Uterine smooth muscle cell (primary cell): ENCODE measurements at places on chromosomes 5 and 9. TPM values are rescaled to one million over a fixed set of nuclear protein-coding genes. Genes with fewer than 3 reads are reported as not detected.

Gene ZNF883
- 1.2 and 2.2 TPM in 2 replicates for total RNA-seq

Gene AFAP1L1
- 7.5 and 8.3 TPM in 2 replicates for total RNA-seq

Gene PCDHAC1
- total RNA-seq, result 0.11 and 0.25 TPM in 2 replicates

Gene PCDHGA10
- 4.9 and 5.2 TPM in 2 replicates for total RNA-seq

Gene STPG3
- total RNA-seq, result not detected in 2 replicates

Gene UBE2QL1
- total RNA-seq, result 0.11 and 0.37 TPM in 2 replicates

Gene BRINP1
- total RNA-seq, result 2.3 and 4.0 TPM in 2 replicates

Gene RETREG1
- total RNA-seq, result 4.3 and 6.6 TPM in 2 replicates

Gene HRH2
- total RNA-seq, result not detected in 2 replicates

Gene NRG2
- 0.37 and 0.77 TPM in 2 replicates for total RNA-seq

Gene NOTCH1
- total RNA-seq, result 10.7 and 24.4 TPM in 2 replicates

Gene TNFSF15
- total RNA-seq, result 3.0 and 3.4 TPM in 2 replicates

Gene ANGPTL2
- total RNA-seq, result 24.1 and 89.6 TPM in 2 replicates

Gene IL17B
- 0.22 TPM in 1 of 2 replicates, not detected in the other for total RNA-seq

Gene C1QTNF2
- 1.1 and 2.0 TPM in 2 replicates for total RNA-seq

Gene CHSY3
- 3.8 and 5.5 TPM in 2 replicates for total RNA-seq

Gene MTRR
- 30.7 and 46.1 TPM in 2 replicates for total RNA-seq

Gene BTNL8
- total RNA-seq, result not detected in 2 replicates

Gene CATSPER3
- 0.12 and 0.22 TPM in 2 replicates for total RNA-seq

Gene IL13
- total RNA-seq, result not detected in 2 replicates

Gene PCDHGC3
- total RNA-seq, result 39.6 and 44.7 TPM in 2 replicates

Gene GZMA
- not detected in 2 replicates for total RNA-seq

Gene CD14
- 0.11 and 0.25 TPM in 2 replicates for total RNA-seq

Gene SH2D3C
- total RNA-seq, result 0.11 and 0.25 TPM in 2 replicates

Gene RASGRF2
- 12.5 and 14.3 TPM in 2 replicates for total RNA-seq

Gene TAF1L
- total RNA-seq, result under 0.01 TPM in 2 replicates

Gene LECT2
- not detected in 2 replicates for total RNA-seq

Gene DRD1
- not detected in 2 replicates for total RNA-seq

Gene KCNIP1
- total RNA-seq, result not detected in 2 replicates

Gene TMED9
- 206 and 238 TPM in 2 replicates for total RNA-seq

Gene C9
- 0.55 and 1.1 TPM in 2 replicates for total RNA-seq

Gene VCAN
- 151 and 513 TPM in 2 replicates for total RNA-seq

Gene RARS1
- 187 and 243 TPM in 2 replicates for total RNA-seq

Gene ST8SIA4
- 0.22 and 0.37 TPM in 2 replicates for total RNA-seq

Gene BHMT2
- total RNA-seq, result 4.5 and 6.8 TPM in 2 replicates

Gene PCDHGA9
- 4.0 and 4.2 TPM in 2 replicates for total RNA-seq

Gene GHR
- total RNA-seq, result 1.9 and 2.5 TPM in 2 replicates

Gene LURAP1L
- total RNA-seq, result 24.5 and 57.6 TPM in 2 replicates

Gene NR5A1
- not detected in 2 replicates for total RNA-seq

Gene MGAT1
- total RNA-seq, result 81.0 and 89.9 TPM in 2 replicates

Gene TNFSF8
- total RNA-seq, result not detected in 2 replicates

Gene CDC26
- total RNA-seq, result 40.1 and 53.2 TPM in 2 replicates

Gene IFNE
- total RNA-seq, result 15.7 and 19.6 TPM in 2 replicates

Gene MTREX
- 133 and 214 TPM in 2 replicates for total RNA-seq

Gene LHX3
- under 0.01 TPM in 1 of 2 replicates, not detected in the other for total RNA-seq

Gene NUTM2F
- not detected in 2 replicates for total RNA-seq

Gene PCDHB3
- 0.75 and 0.77 TPM in 2 replicates for total RNA-seq

Gene S100Z
- total RNA-seq, result not detected in 2 replicates

Gene CD274
- total RNA-seq, result 10.5 and 17.7 TPM in 2 replicates

Gene IFNA2
- not detected in 2 replicates for total RNA-seq

Gene PPP3R2
- total RNA-seq, result not detected in 2 replicates

Gene OR1Q1
- total RNA-seq, result not detected in 2 replicates

Gene PDZD2
- total RNA-seq, result 0.25 and 0.44 TPM in 2 replicates

Gene MYO10
- total RNA-seq, result 30.0 and 39.6 TPM in 2 replicates

Gene CDKN2B
- total RNA-seq, result 12.0 and 24.9 TPM in 2 replicates
